ENCODE measurements at places on chromosomes 3 and 15.

- DNase-seq: no peak
Observed at GRCh38 chr3:168647582-168647981, 551.9 kb upstream of the GOLIM4 start.

DNA sequence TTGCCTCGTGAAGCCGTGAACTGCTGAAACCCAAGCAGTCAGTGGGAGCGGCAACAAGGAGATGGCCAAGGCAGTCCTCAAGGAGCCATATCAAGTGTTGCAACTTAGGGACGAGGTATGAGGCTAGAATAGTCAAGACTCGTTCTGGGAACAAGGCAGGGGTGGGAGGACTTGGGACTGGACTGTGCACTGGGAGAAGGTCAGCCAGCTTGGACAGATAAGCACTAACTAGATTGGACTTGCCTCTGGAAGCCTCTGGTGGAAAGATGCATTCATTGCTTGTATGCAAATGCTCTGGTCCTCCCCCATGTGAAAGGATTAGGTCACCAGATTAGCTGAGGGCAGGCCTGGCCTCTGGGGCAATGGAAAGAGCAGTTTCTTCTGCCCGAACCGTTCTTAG is 123.3 kb upstream of the CTNNB1 start:
- DNase-seq: no peak

DNA sequence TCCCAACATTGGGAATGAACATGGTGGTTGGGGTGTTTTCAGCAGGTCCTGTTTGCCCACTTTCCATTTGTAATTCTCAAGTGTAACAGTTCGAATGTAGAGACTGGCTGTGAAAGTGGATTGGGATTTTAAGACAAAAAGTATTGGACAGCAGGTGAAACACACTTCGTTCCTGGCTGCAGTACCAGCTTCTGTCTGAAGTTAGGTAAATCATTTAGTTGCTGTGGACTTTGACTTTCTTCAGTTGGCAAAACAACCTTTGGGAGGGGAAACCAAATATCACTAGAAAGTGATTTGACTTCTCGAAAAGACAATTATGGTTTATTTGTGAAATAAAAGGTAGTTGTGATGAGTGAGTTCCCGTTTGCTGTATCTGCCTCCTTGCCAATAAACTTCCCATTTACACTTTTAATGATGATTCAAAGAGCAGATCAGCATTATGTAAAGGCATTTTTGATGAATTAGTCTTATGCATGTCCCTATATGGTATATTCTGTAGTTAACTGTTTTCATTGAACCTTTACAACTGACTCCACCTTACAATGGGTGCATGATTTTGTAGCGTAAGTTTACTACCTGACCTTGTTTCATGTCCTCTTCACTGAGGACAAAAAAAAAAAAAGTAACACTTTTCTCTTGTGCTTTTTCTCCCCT is 34.0 kb downstream of the FNDC3B start:
- DNase-seq: no peak

- no peak for DNase-seq
Observed at GRCh38 chr3:127185268-127185667, 7.7 kb upstream of the PRR23E start.

DNA sequence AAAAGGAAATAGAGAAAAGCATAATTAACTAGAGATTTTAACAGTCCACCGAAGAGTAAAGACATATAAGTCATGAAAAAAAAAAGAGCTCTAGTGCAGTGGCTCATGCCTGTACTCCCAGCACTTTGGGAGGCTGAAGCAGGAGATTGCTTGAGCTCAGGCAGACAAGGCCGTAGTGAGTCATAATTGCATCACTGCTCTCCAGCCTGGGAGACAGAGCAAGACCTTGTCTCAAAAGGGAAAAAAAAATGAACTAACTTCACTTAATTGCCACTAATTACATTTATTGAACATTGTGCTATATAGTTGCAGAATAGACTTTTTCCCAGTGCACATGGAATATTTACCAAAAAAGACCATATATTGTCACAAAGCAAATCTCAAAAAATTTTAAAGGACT is 221.8 kb downstream of the CBLB start:
- DNase-seq: no peak

GRCh38 chr3:81716870-81717509 is 44.5 kb downstream of the GBE1 start:
- no peak for DNase-seq

DNA sequence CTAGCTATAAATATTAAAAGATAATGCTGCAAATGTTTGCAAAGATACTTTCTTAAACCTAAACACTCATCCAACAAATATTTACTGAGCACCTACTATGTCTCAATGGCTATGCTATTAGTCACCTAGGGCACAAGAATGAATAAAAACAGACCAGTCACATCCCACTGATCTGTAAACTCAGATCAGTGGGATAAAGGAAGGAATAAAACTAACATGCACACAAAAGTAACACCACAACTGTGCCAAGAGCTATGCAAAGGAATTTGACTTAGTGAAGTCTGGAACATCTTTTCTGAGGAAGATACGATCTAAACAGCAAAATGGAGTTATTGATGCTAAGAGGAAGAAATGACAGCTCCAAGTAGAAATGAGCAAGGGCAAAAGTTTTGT is 56.6 kb downstream of the CBLB start:
- no peak for DNase-seq

DNA sequence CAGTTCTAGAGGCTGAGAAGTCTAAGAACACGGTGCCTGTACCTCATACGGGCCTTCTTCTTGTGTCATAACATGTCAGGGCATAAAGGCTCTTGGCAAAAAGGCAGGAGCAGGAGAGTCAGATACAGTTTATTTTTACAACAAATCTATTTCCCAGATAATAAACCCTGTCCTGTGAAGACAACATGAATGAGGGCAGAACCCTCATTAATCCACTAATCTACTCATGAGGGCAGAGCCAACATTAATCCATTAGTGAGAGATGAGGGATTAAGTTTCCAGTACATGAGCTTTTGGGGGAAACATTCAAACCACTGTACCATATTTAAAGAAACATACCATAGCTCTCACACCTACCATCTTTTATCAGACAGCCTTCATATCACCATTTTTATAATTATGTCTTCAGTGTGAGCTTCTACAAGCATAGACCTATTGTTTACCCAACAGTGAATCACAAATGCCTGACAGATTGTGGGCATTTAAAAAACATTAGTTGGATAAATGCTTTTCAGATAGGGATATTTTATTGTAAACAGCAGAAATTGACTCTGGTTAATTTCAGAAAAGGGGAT is 645.8 kb downstream of the GRM7 start:
- DNase-seq: no peak

All from activated naive CD4-positive, alpha-beta T cell treated with anti-CD3 and anti-CD28 coated beads, Interleukin-2, amount 50 U/mL, for 72 hours (primary cell).